ENCODE measurements at places on chromosomes 12 and 14. TPM values are rescaled to one million over a fixed set of nuclear protein-coding genes. Genes with fewer than 3 reads are reported as not detected.

Gene UNC119B
- total RNA-seq: 40.7 TPM

Gene KRT7
- total RNA-seq: 12.1 TPM

Gene HOXC9
- not detected for total RNA-seq

Gene ATP23
- total RNA-seq: 10.9 TPM

Gene P2RX7
- total RNA-seq: 4.0 TPM

Gene SERPINA12
- total RNA-seq: 0.22 TPM

Gene GUCY2C
- 0.11 TPM for total RNA-seq

Gene ASCL1
- 42.0 TPM for total RNA-seq

Gene ANKRD9
- 8.1 TPM for total RNA-seq

Data from camera-type eye (tissue), 1 donor.